LNCaP clone FGC (cell line): ENCODE measurements at places on chromosomes 1 and 21.

GRCh38 chr1:224380003-224380402, 23.3 kb downstream of the CNIH4 start:
- no peak for DNase-seq

DNA sequence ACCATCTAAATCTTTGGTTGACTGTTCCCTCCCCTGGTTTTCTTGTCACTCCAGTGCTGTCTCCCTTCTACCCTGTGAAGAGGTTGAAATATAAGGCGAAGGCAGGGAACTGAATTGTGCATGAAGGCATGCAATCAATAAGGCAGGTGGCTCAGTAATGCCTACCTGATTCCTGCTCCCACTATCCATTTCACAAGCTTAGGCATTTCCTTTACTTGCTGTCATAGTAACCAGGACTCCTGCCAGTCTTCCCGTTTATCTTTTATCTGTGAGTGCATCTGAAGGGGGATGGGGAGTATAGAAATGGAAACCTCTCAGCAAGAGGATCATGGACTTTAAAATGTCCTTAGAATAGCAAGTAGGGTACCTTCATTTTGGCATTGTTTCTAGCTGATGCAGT, 40.5 kb downstream of the MRPS6 start:
- DNase-seq: peak; percentile 52

GRCh38 chr1:192877283-192877886, 68.5 kb downstream of the RGS2 start:
- no peak for DNase-seq

DNA sequence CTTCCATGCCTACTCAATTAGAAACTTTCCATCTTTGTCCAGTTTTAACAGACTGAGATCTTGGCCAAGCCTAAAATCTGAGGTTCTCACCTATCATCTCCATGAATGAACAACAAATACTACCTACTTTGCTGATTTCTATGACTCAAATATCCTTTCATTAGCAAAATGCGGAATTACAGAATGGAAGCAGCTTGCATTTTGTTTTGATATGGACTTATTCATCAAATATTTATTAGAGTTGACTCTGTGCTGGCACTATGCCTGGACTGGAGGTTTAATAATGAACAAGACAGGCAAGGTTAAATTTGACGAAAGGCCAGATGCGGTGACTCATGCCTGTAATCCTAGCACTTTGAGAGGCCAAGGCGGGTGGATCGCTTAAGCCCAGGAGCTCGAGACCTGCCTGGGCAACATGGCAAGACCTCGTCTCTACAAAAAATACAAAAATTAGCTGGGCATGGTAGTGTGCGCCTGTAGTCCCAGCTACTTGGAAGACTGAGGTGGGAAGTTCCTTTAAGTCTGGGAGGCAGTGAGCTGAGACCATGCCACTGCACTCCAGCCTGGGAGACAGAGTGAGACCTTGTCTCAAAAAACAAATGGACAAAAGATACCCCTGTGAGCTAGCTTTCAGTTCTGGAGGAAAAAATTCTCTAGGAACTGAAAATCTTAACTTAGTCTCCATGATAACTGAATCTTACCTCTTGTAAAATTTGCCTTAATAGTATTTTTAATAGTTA, 29.4 kb upstream of the SOD1 start:
- DNase-seq: peak; percentile 98

- no peak for DNase-seq
Measured at GRCh38 chr1:46008585-46008984, 123.8 kb downstream of the PIK3R3 start.

DNA sequence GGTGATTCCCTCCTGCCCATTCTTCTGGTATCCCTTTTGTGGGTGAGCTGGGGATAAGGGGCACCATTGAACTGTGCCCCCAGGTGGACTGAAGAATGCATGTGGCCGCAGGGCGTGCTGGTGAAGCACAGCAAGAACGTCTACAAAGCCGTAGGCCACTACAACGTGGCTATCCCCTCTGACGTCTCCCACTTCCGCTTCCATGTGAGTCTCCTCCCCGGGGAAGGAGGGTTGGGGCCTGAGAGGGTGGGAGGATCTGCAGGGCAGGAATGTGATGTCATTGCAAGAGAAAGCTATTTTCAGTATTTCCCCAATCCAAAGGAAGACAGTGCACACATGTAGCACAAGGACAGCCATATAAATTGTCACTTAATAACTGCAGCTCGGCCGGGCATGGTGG, 7.5 kb upstream of the KPNA6 start:
- no peak for DNase-seq

DNA sequence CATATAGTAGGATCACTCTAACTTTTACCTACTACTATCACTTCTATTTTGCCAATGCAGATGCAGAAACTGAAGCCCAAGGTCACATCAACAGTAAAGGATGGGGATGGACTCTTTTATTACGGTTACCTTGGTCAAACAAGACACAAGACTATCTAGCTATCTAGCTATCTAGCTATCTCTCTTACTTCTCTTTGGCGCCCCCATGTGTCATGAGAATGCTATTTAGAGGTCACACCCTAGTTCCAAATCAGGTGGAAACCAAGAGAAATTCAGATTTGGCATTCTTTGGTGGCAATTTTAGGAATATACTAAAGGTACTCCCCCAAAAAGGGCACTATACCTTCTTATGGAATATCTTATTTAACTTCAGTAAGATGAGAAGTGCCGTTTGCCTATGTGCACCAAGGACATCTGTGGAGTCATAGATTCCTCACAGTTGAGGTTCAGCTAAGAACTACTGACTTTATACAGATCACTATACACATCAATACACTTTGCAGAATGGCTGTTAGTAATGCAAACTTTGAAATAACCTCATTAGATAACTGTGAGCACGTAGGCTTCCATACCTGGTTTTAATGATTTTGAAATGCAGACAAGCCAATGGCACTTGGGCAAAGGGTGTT, 6.7 kb downstream of the ZNF648 start:
- DNase-seq: peak; percentile 6

GRCh38 chr21:32065654-32066053, 192.8 kb downstream of the HUNK start:
- no peak for DNase-seq

GRCh38 chr1:155513300-155513916, 49.2 kb downstream of the ASH1L start:
- DNase-seq: no peak

DNA sequence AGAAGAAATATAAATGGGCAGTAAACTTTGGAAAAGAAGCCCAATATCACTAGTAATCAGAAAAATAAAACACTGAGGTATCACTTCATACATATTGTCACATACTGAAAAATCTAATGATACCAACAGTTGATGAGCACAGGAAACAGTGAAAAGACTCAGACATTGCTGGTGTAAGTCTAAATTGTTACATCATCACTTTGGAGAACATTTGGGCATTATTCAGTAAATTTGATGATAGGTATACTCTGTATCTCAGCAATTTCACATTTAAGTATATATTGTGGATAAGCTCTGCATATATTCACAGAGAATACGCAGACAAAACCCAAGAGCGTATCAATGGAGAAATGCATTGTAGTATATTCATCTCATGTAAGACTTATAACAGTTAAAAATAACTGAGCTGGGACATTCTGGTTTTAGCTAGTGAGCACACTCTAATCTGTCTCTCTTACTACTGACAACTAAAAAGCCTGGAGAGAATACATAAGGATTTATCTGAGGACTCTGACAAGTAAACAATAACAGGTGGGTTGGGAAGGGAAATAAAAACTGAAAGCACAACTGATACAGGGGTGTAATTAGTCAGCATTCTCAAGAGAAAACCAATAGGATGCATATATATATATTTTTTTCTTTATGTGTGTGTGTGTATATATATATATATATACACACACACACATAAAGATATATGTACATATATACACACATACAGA, 212.7 kb upstream of the JUN start:
- DNase-seq: no peak

DNA sequence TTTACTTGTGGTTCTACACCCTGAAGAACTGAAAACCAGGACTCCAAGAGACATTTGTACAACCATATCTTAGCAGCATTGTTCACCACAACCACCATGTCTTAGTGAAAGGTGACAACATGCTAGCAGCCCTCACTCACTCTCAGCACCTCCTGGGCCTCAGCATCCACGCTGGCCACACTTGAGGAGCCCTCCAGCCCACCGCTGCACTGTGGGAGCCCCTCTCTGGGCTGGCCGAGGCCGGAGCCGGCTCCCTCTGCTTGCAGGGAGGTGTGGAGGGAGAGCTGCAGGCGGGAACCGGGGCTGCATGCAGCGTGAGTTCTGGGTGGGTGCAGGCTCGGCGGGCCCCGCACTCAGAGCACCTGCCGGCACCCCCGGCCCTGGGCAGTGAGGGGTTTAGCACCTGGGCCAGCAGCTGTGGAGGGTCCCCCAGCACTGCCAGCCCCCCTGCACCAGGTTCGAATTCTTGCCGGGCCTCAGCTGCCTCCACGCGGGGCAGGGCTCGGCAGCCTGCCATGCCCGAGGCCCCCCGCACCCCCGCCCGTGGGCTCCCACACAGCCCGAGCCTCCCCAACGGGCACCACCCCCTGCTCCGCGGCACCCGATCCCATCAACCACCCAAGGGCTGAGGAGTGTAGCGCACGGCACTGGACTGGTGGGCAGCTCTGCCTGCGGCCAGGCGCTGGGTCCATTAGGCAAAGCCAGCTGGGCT, 9.2 kb downstream of the C1orf159 start:
- no peak for DNase-seq

DNA sequence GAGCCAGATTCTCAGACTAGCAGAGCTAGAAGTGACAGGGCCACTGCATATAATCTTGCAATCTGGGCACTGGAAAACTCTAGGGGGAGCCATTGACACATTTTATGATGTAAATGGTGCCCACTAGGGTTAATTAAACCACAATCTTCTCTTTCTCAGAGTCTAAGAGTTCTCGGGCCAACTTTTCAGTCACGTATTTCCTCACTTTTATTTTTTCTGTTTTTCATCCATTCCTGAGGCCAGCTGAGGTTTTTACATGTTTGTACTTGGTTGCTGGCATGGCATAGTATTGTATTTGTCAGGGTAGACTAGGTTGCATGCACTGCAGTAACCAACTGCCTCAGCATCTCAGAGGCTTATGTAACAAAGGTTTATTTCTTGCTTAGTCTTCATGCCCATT, 138.2 kb downstream of the ZNF326 start:
- DNase-seq: no peak

DNA sequence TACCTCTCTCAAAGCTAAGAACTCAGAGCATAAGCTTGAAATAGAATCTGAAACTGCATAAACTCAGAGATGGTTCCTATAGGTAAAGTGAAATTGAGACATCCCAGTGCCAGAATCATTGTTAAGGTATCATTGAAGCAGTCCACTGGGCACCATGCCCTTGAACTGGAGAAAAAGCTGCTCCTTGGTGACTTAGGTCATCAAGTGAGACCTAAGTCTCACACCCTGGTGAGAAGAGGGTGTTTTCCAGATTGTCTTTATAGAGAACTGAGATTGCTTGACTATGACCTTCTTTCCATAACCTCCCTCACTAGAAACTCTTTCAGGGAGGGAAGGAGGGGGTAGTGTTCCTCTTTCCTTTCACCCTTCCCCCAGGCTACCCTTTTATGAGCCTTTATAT, 9.4 kb upstream of the ATP6V1G3 start:
- DNase-seq: no peak

- no peak for DNase-seq
Measured at GRCh38 chr1:67557696-67558448, 127.1 kb upstream of the GADD45A start.

DNA sequence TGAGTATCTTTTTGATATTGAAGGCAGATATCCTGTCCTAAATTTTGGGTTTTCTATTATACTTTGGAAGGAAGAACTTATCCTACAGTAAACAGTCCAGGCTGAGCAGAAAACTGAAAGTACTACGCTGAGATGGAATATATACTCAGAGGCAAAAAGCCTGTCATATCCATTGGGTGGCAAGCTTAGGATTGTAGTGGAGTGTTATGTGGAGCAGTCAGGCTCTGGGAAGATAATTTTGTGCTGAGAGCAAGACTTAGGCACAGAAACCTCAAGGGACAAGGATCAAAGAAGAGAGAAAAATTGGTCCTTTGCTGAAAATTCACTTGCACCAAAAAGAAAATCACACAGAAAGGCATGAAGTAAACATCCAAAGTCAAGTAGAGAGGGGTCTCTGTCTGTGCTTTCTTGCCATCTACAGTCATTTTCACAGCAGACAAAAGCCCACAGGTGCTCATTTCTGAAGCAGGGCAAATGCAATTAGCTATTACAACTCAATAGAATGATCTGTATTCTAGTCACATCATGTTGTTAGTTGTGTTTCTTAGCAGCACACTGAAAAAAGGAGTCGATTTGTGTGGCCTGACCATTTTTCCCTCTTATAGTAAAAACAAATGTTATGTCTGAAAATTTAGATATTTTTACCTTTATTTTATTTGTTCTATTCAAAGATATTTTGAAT, 38.5 kb downstream of the CRB1 start:
- no peak for DNase-seq

DNA sequence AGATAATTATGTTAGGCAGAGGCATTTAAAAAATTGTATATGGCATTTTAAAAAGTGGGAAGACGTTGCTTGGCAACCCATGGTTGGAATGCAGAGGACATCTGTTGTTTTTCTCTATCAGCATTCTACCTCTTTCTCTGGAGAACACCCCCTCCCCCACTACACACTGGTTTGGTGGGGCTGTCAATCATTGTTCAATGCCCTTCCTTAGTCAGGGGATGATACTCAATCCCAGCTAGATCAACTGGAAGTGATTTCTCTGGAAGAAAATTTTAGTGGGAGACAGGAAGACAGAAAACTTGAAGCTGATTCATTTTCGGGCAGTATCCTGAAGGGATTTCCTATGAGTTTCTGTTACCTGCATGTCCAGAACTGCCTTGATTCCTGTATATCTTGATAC, 35.7 kb upstream of the CAP1 start:
- no peak for DNase-seq

DNA sequence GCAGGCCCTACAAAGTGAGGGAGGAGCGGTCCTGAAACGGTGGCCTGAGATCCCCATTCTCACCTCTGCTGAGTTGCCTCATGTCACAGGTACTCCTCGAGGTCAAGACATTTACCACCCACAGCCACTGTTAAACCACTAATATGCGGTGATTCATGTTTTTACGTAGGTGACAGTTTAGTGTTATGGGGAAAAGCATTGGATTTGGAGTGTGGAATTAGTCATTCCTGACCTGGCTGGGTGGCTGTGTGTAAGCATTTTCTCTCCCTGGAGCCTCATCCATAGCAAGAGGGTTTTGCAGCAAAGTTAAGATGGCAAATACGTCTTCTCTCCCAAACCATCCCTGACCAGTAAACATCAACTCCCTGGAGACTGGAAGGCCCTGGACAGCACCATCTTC, 57.8 kb upstream of the KCNJ6 start:
- no peak for DNase-seq

GRCh38 chr21:45838634-45839033, 142.9 kb upstream of the COL6A1 start:
- DNase-seq: no peak

- DNase-seq: no peak
Measured at GRCh38 chr1:107867897-107868296, 97.1 kb downstream of the VAV3 start.

DNA sequence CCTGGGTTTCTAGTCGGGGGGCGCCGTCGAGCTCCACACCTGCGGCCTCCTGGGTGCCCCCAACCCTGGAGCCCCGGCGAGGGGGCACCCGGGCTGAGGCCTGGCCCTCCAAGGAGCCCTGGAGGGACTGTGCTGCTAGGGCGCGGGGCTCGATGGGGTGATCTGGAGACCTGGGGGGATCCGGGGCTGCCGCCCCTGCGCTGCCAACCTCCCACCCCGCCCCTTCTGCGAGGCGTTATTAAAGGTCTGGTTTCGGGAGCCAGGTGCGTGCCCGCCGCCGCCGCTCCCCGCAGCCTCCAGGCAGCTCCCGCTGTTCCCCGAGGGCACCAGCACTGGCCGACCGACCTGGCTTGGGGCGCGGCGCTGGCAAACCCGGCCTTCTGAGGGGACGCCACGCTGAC, 746 bp upstream of the POFUT2 start:
- no peak for DNase-seq

GRCh38 chr1:27568300-27569087, 35.5 kb downstream of the AHDC1 start:
- peak; percentile 80 for DNase-seq
